ENCODE measurements at places on chromosomes 4 and X.

DNA sequence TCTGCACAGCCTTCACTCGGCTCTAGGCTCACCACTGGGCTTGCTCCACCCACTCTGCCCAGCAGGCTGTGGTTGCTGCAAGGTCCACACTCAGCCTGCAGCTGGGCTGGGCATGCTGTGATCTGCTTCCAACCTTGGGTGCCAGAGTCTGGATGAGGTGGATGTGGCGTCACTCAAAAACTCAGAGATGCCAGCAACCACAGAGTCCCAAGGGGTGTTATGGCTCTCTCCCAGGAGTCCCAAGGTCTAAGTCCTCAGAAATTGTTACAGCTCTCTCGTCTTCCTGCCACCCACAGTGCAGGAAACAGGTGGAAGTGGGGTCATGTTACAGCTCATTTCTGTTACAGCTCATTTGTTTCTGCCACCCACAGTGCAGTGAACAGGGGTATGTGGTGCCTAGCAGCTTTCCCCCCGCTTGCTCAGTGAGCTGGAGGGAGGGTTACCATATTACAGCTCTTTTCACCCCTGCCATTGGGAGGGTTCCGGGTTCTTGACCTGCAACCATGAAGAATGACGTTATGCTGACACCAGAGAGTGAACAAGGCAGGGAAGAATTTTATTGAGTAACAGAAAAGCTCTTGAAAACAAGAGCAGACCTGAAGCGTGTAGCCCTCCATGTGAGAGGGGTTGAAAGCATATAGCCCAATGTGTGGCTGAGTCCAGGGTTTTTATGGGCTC lies 893.9 kb downstream of the PCDH7 start:
- DNase-seq, result no peak

GRCh38 chr4:1511441-1512041 lies 105.3 kb upstream of the NKX1-1 start:
- DNase-seq, result peak; percentile 38

DNA sequence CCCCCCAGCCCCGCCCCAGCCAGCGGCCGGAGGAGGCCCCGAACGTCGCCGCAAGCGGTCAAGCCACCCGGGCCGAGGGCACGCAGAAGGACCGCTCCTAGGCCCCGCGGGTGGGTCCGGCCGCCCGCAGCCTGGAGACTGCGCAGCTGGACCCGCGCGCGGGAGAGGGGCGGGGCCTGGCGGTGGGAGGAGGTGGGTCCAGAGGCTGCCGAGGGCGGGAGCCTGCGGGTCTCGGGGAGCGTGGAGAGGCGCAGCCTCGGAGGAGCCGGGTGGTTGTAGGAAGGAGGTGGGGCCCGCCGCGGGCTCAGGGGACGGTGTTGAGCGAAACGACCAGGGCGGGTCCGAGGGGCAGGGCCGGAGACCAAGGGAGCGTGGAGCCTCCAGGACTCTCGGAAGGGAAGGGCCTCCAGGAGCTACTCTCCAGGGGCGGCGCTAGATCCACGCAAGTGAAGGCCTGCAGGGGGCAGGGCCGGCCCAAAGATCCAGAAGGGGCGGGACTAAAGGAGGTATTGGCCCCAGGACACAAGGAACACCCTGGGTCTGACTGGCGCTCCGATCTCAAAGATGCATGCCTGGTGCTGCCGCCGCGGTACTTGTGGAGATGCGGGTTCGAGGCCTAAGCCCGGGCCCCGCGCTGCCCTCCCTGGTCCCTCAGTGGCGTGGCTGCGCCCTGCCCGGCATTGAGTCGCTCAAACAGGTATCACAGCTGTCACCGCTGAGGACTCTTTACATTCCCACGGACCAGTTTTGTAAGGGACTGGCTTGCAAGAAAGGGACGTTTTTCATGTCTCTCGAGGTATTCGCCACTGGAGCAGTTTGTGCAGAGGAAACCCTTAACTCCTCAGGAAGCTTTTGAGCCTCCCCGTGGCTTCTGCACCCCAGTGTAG lies 5.9 kb downstream of the TIMM17B start:
- DNase-seq, result peak; percentile 89

DNA sequence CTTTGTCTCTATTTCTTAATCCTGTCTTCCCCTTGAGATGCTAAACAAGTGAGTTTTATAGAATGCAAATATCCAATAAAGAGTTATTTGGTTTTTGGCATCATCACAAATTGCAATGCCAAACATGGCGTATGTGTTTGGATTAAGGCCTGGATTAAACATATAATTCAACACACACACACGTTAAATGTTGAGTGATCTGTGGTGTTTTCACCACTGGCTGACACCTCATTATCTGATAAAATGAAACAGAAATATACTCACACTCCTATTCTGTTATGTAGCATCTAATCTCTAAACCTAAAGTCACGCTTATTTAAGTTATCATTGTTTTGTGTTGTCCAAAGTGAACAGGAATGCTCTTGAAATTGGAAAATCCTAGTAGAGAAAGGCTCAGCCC lies 506.2 kb downstream of the FSTL5 start:
- no peak for DNase-seq

GRCh38 chr4:145773581-145774234 lies 93.8 kb downstream of the C4orf51 start:
- no peak for DNase-seq

DNA sequence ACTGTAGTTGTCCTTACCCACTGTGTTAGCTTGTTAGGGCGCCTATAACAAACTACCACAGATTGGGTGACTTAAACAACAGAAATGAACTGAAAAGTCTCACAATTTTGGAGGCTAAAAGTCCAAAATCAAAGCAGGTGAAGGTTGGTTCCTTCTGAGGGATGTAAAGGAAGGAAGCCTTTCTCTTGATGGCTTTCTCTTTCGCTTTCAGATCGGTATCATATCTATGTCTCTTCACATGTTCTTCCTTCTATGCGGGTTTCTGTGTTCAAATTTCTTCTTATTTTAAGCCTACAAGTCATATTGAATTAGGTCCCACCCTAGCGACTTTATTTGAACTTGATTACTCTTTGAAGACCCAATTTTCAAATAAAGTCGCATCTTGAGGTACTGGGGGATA lies 118.6 kb downstream of the CPXCR1 start:
- DNase-seq, result no peak

DNA sequence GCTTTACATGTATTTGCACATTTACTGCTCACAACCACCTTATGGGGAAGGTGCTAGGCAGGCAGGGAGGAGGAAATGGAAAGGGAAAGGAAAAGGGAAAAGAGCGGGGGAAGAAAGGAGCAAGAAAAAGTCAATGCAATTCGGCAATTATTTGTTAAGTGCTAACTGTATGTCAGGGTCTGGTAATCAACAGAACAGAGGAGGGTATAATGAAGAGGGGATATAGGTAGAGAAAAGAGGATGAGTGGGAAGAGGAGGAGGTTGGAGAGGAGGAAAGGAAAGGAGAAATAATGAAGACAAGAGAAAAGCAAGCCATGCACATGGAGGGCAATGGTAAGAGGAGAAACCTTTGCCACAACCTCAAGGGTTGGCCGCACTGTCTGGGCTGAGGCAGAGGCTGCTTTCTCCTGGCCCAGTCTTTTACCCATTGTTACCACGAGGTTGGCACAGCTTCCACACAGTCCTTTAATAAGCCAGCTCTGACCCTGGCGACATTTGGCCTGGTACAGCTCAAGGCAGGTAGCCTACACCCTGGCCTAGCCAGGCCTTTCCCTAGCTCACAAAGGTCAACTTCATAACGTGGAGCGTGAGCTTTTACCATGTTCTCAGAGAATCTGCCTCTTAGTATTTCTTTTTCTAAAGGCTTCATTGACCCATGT lies 836 bp downstream of the BTK start:
- DNase-seq, result no peak

- peak; percentile 40 for DNase-seq
Observed at GRCh38 chr4:150010525-150011126, 67.6 kb upstream of the DCLK2 start.

DNA sequence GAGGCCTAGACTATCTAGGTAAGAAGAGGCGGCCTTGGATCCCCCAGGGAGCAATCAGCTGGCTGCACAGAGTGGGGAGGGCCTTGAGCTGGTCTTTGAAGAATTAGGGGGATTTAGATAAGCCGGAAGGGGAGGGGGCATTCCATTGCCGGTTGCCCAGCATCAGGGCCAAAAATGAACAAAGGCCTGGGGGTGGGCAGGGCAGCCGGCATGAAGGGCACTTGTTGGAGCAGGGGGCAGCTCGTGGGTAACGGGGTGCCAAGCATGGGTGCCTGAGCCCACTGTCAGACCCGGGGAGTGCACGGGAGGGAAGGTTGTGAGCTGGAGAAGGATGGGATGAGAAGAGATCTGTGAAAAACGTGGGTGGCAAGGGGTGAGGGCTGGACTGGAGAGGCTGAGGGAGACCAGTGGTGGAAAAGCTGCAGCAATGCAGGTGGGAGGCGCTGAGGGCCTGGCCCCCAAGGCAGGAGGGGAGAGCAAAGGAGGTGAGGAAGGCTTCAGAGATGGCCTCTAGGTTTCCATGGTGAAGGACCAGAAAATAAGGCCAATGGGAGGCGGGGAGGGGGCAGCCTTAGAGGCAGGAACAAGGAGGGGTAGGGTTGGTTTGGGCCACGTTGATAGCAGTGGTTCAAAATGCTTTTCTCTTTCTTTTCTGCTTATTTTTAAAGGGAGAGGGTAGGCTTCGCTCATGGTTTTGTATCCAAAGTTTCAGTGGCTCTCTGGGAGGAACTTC lies 8.6 kb downstream of the KLF3 start:
- no peak for DNase-seq

- DNase-seq, result no peak
Observed at GRCh38 chr4:24671849-24672248, 87.5 kb upstream of the DHX15 start.

- DNase-seq, result no peak
Observed at GRCh38 chrX:150464001-150464400, 100.9 kb downstream of the MAMLD1 start.

DNA sequence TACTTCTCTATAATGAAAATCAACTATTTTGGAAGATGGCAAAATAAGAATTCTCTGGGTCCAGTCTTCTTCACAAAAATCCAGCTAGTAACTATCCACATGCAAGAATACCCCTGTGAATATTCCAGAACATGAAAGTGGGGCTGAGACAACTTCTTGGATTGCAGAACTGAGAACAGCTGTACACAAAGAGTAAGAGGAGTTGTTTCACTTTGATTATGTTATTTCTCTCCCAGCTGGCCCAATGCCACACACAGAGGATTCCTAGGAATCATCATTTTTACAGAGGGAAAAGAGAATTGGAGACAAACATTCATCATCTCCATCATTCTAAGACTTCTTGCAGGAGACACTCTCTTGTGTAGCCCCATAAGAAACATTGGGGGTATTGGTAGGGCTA lies 782.2 kb upstream of the LCORL start:
- DNase-seq, result no peak

DNA sequence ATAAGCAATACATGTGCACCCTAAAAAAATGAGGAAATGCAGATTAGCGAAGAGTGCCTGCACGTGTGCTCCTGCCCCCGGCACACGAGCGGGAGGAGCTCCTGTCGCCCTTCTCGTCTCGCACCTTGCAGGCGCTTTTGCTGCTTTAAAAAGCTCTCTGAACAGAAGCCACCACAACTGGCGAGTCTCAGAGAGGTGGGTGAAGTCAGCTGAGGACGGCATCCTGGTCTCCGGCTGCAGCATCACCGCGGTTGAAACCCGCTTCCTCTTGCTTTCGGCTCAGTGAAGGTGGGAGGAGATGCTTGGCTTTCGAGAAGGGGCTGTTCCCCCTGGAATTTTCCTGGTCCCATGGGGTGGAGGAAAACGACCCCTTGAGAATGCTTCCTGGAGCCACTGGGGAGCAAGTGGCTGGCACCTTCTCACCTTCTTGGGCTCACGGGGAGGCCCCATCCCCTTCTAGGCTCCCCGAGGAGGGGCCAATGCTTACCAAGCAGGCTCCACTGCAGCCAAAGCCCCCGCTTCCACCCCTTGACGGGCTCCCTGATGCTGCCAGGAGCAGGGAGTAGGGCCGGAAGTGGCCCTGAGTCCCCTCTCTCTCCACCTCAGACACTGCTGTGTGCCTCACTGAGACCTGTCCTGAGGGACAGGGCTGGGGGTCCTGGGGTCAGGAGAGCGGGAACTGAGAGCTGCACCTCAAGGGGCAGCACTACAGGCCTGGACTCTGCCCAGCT lies 29.2 kb upstream of the MXD4 start:
- no peak for DNase-seq

GRCh38 chr4:80069108-80069836 lies 3.8 kb downstream of the ANTXR2 start:
- DNase-seq, result no peak

All from adrenal gland (tissue), 19 donors.